ENCODE measurements at places on chromosomes 11 and 22.

DNA sequence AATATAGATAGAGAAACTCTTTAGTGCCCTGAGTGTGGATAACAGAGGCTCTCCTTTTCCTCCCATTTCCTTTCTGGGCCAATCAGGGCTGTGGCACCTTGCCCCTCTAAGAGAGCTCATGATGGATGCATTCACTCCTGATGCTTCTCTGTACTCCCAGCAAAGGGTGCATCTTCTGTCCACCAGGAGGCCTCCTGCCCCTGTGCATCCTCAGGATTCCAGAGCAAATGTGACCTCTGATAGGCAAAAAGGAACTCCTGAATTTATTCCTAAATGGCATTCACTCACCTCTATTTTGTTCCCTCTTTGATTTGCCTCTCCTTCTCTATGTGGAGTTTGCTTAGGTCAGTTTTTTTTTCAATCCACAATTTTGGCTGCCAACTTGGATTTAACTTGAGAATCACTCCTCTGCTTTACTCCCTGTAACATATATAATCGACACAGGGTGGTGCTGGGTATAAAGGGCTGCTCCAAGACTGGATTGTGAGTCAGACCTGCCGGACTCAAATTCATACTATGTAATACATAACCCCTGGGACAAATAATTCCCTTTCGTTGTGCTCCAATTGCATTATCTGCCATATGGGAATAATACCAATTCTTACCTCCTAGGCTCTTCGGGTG is 1.1 kb upstream of the MRGPRX4 start:
- DNase-seq = peak; percentile 22

DNA sequence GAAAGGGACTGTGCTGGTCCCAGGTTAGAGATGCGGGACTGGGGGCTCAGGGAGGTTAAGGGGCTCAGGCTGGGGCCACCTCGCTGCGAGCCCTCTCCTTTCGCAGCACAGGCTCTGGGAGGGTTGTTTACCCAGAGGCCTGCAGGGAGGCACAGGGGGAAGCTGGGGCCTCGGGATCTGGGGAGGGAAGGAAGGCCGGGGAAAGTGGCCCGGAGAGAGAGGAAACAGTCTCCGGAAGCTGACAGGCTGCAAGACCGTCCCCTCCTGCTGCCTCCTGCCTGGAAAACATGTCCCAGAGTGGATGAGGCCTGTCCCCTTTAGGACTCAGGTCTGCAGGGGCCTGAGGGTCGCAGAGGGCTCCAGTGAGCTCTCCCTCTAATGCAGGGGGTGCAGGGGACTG is 45.4 kb downstream of the MYO7A start:
- no peak for DNase-seq

GRCh38 chr11:109106151-109106906 is 315.7 kb upstream of the C11orf87 start:
- no peak for DNase-seq

DNA sequence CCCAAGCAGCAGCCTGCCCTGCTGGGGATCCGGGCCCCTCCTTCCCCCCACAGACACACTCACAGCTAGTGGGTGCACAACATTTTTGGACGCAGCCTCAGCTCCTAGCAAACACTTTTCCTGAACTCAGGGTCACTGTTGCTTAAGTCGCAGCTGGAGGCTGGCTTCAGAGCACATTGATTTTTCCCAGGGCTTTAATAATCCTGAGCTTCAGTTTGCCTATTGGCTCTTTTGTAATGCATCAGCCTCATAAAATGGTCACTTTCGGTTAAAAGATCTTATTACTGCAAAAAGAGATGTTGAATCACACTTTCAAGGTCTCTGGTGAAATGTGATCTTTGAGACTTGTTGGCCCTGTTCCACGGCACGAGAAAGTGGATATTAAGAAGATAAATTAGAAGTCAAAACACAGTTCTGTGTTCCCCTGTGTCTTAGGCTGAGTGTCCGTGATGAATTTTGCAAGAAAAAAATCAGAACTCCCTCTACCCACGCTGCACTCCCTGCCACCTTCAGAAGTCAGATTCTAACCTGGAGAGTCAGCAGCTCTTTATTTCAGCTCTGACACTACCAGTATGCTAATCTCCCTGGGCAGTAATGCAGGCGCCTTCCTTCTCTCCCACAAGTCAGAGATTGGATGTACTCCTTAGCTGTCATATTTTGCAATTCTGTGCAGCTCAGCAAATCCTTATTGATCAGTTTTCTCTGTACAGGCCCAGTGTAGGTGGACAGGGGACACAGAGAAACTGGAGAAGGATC is 158.2 kb upstream of the E2F8 start:
- DNase-seq = no peak

DNA sequence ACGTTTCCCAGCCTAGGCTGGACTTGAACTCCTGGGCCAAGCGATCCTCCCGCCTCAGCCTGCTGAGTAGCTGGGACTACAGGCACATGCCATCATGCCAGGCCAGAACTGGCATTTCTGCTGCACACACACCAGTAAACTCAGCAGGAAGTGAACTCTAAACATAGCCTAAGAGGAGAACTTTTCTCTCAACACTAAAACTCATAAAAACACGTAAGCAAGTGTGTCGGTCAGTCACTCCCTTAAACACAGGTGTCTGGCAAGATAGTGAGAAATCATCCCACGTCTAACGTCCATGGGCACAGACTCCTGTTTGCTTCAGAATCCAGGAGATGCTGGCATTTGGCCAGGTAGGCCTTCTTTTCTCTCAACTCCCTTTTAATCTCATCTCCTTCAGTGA is 104.8 kb downstream of the RPL27A start:
- no peak for DNase-seq

DNA sequence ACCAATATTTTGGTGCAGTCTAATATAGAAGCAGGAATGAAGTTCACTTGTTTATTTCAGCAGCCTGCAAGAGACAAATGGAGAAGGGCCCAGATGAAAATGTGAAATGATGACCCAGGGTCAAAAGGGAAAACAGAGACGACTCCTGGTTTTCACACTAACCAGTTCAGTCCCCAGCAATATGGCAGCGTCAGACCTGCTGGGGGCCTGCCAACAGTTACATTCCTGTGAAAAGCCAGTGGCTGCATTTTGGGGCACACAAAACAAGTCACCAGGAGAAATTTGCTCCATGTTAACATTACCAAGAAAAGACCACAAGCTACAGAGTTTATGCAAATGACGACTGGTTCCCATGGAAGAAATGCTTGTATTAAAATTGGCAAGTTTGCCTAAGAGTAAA is 80.2 kb downstream of the CCDC34 start:
- DNase-seq = no peak

GRCh38 chr11:23212807-23213206 is 352.5 kb upstream of the CCDC179 start:
- no peak for DNase-seq

DNA sequence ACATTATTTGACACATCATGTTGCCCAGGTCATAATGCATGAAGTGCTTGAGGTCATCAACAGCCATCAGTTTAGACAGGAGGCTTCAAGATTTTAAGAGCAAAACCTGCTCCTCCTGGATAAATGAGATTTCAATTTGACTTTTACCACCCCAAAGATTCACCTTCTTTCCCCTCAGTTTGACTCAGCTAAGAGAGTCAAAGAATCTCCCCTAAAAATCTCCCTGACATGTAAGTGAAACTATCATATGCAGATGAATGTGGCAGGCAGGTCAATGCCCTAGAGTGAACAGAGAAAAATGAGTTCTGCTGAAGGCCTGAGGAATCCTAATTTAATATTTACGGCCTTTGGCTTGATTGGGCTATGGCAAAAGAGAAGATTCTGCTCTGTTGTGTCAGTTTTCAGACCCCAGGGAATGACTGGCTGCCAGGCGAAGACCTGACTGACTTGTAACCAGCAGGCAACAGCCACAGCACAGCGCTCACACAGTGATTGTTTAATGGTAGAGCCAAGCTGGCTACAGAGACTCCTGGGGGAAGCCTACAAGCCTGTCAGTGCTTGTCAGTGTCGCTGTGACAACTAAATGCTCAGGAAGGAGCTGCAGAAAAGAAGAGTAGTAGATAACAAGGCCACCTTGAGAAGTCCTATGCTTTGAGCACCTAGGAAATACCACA is 491.2 kb upstream of the LRRC4C start:
- no peak for DNase-seq

- peak; percentile 23 for DNase-seq
These were observed 2.1 kb downstream of the HBB start for GRCh38 chr11:5224538-5225479.

- DNase-seq = peak; percentile 60
These were observed 475 bp downstream of the PITPNB start for GRCh38 chr22:27918341-27919221.

GRCh38 chr11:57402188-57403002 is 11.9 kb upstream of the PRG2 start:
- no peak for DNase-seq

DNA sequence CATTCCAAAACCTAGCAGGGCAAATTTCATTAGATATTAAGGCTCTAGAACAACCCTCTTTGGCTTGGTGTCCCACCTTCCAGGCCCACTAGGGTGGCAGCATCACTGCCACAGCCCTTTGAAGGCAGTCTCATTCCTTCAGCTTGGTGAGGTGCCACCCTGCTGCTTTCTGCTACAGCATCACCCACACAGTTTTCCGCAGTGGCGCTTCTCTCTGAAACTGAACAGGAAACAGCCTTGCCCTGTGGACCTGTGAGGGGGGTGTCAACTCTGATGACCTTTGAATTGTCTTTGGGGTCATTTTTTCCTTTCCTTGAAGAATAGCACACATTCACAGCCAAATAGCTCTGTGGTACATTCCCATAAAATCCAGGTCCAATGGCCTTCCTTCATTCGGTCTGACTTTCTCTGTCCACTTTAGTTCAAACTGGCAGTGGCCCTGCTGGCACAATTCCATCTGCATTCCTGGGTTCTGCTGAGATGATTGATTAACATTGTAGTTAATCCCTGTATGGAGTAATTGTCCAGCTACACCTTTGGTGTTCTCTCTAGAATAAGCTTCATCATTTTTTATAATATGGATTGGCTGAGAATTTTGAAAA is 251.9 kb upstream of the FAT3 start:
- no peak for DNase-seq

GRCh38 chr11:8258784-8259183 is 4.9 kb downstream of the LMO1 start:
- DNase-seq = peak; percentile 80

- no peak for DNase-seq
These were observed 42.6 kb downstream of the ACER3 start for GRCh38 chr11:76903325-76903724.

DNA sequence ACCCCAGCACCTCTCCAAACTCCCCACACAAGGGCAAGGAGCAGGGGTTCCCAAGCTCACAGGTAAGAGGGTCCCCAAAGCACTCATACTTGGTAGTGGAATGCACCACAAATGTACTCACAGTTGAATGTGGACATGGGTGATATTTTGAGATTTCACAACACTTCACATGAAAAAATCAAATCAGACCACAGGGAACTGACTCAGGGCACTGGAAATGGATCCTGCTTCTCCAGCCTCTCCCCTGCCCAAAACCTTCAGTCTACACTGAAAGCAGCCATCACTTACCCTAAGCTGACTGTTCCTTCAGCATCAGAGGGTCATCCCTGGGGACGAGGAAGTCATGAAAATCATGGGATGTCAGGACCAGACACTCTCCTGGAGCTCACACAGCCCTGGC is 40.2 kb downstream of the SCGB1A1 start:
- DNase-seq = no peak

GRCh38 chr11:128766591-128767081 is 72.8 kb downstream of the FLI1 start:
- DNase-seq = no peak

DNA sequence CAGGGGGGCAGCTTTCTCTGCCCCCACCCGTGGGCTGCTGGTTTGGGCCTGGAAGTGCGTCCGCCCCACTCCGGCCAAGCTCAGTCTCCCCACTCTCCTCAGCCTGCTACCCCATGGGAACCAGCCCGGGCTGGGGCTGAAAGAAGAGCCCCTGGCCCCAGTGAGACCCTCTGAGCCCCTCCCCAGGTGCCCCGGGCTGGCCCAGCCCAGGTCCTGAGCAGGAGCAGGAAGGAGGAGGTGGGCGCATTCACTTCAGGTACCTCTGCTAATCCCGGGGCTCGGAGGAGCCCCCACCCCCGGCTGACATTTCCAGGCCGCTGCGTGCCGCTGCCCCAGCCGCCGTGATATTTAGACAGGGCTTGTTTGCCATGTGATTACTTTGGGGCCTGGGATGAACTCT is 8.7 kb upstream of the TH start:
- no peak for DNase-seq

GRCh38 chr11:77884186-77884828 is 63.4 kb downstream of the AAMDC start:
- DNase-seq = no peak

DNA sequence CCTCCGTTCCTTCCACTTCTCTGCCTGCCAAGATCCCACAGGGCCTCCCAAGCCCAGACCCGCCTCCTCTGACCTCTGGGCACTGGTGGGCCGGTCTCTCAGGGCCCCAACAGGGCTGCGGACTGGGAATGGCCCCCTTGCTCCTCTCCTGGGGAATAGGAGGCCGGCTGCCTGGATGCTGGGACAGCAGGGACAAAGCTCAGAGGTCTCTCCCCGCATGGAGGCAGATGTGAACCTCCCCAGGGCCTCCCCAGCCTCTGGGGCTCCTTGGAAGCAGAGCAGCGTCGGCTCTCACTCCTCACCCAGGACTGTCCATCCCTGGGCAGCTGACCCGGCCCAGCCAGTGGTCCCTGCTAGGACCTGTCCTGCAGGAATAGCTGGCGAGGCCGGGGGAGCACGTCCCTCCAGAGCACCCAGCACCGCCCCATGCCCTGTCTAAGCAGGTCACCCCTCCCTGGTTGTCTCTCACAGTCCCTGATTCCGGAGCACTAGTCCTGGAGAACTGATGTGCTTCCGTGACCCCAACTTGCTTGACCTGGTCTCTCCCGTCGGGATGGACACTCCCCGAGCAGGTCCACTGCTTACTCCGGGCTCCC is 85.8 kb downstream of the RTL6 start:
- no peak for DNase-seq

DNA sequence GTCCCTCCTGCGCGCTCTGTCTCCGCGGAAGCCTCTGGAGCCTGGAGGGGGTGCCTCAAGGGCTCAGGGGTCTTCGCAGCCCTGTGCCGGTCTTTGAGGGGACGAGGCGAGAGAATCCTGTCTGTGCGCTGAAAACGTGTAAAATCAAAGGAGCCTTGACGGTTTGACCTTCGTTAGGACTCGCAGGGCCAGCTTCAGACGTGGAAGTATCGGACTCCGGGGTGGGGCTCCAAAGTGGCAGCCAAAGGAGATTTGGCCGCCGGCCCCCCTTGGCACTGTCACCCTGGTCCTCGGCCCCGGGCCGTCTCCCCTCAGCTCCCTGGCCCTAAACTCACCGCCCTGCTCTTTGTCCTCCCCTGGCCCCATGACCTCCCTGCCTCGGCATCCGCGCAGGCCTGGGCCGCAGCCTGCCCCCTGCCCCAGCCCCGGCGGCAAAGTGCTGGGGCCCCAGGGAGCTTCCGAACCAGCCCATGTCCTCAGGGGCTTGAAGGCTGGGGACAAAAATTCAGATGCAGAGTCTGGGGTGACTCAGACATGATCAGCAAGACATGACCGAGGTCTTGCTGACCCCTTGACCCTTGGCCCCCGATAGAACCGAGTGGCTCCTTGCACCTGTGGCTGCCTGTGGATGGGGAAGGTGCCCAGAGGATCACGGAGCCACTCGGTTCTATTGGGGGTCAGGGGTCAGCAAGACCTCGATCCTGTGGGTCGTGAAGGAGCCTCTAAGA is 6.9 kb upstream of the PHRF1 start:
- no peak for DNase-seq

- no peak for DNase-seq
These were observed 110.6 kb upstream of the NECTIN1 start for GRCh38 chr11:119839476-119840133.

- peak; percentile 13 for DNase-seq
These were observed 809 bp downstream of the PDE2A start for GRCh38 chr11:72673284-72673942.

Data from common myeloid progenitor, CD34-positive (primary cell).